Left lung (tissue), 14 donors: ENCODE measurements at places on chromosomes 13 and 19. TPM values are rescaled to one million over a fixed set of nuclear protein-coding genes. Genes with fewer than 3 reads are reported as not detected.

The IRS2 gene
- 7.1 TPM for polyA plus RNA-seq

DNA sequence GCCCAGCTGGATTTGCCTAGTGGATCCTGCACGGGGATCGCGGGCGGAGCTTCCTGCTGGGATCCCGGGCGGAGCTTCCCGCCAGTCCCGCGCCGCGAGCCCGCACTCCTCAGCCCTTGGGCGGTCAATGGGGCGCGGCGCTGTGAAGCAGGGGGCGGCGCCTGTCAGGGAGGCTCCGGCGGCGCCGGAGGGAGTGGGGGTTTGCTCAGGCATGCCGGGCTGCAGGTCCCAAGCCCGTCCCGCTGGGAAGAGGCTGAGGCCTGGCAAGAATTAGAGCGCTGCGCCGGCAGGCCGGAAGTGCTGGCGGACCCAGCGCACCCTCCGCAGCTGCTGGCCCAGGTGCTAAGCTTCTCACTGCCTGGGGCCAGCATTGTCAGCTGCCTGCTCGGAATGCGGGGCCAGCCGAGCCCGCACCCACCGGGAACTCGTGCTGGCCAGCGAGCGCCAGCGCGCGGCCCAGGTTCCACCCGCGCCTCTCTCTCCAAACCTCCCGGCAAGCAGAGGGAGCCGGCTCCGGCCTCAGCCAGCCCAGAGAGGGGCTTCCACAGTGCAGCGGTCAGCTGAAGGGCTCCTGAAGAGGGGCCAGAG is 119.6 kb downstream of the PRR20E start:
- no peak for DNase-seq

The ETV2 gene
- polyA plus RNA-seq, result 2.2 TPM

DNA sequence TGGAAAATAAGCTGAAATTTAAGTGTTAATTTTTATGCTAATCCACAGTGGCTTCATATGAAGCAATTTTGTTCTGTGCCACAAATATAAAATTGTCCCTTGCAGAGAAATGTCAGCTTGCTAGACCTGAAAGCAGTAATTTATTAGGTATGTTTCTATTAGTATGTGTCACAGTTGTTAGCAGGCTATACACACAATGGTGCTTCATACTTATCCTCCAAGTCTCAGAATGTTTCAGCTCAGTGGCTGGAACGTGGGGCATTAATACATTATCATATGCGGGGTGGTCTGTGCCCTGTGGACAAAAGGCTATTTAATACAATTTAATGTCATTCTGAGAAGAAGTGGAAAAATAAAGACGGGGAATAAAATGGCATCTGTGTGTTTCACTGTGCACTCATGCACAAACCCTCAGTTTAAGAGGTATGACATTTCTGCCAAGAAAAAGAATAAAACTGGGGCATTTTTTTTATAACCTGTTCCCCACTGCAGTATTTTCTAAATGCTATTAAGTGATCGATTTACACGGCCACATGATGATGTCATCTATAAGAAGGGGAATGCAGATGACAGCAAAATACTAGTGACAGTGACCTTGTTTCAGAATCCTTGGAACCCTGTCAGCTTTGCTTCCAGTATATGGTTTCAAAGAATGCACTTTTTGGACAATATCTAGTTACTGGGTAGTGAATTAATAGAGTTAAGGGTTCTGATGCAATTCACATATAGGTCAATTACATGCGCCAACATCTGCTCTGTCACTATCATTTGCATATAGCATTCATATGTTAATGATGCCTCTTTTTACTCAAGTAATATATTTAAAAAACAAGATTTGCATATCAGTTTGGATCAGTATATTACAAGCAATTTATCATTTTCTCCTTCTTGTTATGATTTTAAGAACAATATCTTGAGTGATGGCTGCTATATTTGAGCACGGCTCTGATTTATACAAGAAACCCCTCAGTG is 21.2 kb upstream of the ZNF536 start:
- DNase-seq, result no peak

DNA sequence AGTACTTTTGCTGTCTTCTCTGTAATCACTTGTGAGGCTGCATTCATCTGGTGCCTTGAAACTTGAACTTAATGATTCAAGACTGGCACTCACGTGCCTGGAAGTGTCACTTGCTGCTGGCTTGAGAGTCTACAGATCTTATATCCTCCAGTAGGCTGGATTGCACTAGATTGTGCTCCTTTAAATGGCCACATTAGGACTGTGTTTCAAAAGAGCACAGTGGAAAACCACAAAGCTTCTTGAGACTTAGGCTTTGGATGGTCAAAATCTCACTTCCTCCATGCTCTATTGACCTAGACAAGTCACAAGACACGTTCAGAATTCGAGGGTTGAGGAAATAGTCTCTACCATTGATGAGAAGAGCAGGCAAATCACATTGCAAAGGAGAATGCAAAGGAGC is 1278.8 kb upstream of the MIR17HG start:
- no peak for DNase-seq

The RAP2A gene
- 50.4 TPM for polyA plus RNA-seq

DNA sequence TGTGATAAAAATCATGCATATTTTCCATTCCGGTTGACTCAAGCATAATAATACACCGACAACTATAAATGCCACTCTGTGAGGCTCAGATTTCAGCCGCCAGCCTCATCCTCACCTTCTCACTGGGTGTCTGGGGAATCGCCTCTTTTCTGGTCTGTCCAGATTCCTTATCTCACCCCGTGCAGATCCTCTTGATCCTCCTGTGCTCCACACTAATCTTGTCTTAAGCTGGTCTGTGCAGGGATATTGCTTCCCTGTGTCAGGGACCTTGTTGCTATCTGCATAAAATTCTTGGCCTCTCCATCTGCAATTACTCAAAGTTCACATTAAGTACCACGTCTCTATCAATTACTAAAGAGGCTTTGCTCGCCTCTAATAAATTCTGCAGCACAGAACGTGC is 116.6 kb upstream of the SPACA7 start:
- DNase-seq, result no peak

DNA sequence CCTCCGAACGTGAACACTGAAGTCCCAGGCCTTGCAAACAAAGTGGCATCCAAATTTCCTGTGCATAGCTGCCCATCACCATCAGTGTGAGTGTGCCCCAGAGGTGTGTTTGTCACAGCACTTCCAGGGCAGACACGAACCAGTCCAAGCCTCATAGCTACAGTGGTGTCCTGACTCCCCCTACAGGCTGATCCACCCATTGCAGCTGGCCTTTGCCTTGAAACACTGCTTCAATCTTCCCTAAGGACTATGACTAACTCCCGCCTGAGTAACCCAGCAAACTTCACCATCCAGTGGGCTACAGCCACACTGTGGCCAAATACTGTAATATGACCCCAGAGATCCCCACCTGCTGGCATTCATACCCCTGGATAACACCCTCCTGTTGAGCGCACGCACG is 3.9 kb downstream of the ZNF266 start:
- no peak for DNase-seq

The APLP1 gene
- polyA plus RNA-seq, result 8.0 TPM

- DNase-seq, result no peak
Observed at GRCh38 chr13:109198585-109198984, 569.2 kb downstream of the MYO16 start.

The EDNRB gene
- 120 TPM for polyA plus RNA-seq

DNA sequence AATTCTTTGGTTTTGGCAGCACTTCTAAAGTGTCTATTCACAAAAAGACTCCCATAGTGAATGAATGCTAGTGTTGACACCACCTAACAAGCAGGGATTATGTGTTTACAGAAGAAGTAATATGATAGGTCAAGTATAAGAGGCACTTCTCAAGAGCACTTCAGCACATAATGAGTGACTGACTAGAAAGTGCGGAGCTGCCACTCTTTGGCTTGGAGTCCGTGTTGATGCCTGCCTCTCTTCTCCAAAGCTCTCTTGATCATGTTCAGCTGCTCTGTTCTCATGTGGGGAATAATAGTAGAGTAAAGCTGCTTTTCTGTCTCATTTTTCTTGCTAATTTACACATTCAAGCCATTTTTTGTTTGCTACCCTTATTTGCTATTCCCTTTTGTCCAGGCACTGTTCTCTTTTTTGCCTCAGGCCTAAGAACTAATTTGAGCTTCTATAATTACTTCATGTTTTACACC is 22.7 kb upstream of the MAB21L1 start:
- DNase-seq, result no peak

DNA sequence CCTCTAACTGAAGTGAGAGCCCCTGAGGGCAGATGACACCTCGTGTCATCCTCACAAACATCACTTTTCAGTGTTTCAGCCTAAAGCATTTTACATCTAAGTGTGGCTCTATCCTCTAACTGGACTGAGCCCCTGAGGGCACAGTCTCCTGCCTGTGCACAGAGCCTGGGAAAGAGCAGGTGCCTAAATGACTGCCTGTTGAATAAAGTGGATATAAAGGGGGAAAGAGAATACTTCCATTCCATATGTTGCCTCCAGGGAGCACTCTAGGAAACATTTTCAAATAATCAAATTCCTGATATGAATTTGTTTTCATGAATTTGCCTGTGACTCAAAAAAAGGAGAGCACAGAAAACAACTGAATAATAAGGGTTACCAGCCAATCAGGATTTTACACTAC is 32.2 kb downstream of the CNMD start:
- DNase-seq, result no peak

- no peak for DNase-seq
Observed at GRCh38 chr13:77678691-77679235, 18.7 kb upstream of the SLAIN1 start.

The MIPEP gene
- 17.0 TPM for polyA plus RNA-seq

The MAMSTR gene
- 5.2 TPM for polyA plus RNA-seq

The SLC1A6 gene
- 0.31 TPM for polyA plus RNA-seq

- DNase-seq, result peak; percentile 14
Observed at GRCh38 chr13:80881942-80882445, 541.1 kb upstream of the SPRY2 start.

The ZNF98 gene
- polyA plus RNA-seq, result 4.6 TPM

GRCh38 chr19:10812196-10812595 is 23.8 kb downstream of the TMED1 start:
- DNase-seq, result no peak

The ZNF221 gene
- 11.9 TPM for polyA plus RNA-seq

The CGB5 gene
- polyA plus RNA-seq, result not detected
